ENCODE measurements at places on chromosomes 2 and 18. TPM values are rescaled to one million over a fixed set of nuclear protein-coding genes. Genes with fewer than 3 reads are reported as not detected.

DNA sequence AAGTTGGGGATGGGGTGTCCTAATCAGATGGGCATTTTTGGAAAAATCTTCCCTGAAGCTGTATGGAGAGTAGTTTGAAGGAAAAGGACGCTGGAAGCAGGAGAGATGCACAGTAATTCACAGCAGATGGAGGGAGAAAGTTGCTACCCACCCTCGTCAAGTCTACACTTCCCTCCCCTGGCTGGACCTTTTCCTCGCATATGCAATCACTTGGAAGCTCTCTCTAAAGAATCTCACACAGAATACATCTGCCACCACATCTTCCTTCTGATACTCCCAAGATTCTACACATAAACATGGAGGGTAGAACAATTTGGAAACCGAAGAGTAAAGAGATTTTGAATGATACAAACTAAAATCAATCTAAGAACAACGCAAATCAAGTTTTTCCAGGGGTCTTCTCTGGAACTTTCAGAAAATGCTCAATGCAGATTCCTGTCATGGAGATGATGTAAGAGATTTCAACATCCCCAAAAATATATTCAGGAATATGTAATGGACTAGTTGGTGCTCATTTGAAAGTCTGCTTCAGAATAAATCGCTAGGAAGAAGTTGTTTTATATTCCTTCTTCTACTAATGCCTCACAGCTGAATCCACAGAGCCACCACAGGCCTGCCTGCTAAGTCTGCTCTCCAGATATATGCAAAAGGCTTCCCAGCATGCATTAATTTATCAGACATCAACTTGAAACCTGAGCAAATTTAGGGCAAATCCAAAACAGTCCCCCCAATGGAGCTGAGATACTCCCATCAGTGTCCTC, 291.5 kb downstream of the LRATD1 start:
- DNase-seq: no peak

GRCh38 chr2:14872779-14873325, 240.3 kb downstream of the LRATD1 start:
- no peak for DNase-seq

- no peak for DNase-seq
Measured at GRCh38 chr2:178450524-178450773, 526 bp downstream of the PRKRA start.

The LINC00305 gene
- polyA plus RNA-seq: 3.1 TPM

The CYBRD1 gene
- 206 TPM for polyA plus RNA-seq

The CDKL4 gene
- 0.65 TPM for polyA plus RNA-seq

The ABCG5 gene
- 0.76 TPM for polyA plus RNA-seq

The FMNL2 gene
- polyA plus RNA-seq: 115 TPM

The BOK gene
- polyA plus RNA-seq: 21.0 TPM

DNA sequence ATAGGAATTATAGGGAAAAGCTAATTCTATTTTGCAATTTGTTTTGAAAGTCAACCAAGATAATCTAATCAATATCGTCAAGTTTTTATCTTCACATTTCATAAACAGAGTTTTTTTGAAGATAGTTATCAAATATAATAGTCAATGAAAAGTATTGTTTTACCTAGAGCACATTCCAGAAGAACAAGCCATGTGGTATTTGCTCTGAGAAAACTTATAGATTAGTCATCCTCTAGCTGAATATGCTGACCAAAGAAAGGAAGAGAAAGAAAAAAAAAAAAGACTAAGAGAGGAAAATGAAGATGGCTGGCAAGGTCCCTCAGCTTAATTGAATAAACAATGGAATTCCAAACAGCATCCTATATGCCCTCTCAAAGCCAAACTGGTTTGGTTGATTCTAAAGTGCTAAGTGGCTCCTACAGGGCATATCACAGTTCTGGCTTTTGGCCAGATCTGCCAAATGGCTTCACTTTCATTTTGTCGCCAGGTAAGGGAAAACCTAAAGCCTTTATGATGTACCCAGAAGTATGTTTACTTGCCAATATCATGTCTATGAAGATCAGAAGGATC, 132.6 kb downstream of the VWC2L start:
- DNase-seq: no peak

DNA sequence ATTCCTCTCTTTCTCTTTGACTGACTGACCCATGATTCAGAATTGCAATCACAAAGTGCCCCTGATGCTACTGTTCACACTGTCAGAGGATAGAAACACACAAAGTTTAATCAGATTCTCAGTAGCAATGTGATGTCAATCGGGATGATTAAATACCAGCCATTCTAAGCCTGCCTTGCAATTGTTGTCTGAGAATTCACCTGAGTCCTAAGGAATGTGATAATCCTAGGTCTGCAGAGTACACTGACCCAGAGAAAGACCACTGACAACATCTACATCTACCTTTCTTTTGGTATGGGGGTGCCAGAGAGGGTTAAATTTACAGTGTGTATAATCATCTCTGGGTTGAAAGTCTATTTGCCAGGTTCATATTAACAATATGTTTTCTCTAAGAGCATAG, 883.3 kb downstream of the NRXN1 start:
- DNase-seq: no peak

The INHBB gene
- 0.11 TPM for polyA plus RNA-seq

GRCh38 chr2:130251535-130251872, 53.3 kb upstream of the TUBA3E start:
- no peak for DNase-seq

The MPV17 gene
- polyA plus RNA-seq: 72.0 TPM

DNA sequence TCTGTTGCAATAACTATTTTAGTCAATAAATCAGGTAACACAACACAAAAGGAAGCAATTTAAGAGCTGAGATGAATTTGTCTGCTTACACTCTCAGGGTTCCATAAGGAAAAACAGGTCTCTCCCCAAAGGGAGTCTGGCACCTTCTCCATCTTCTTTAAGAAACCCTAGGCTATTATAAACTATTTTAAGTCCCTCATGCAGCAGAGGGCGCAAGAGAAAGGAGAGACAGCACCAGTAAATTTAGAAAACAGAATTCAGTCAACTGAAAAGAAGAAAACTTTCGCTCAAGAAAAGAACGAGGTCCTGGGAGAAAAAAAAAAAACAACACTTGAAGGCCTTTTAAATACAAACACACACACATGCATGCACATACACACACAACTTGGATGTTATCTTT, 19.1 kb downstream of the SULT1C4 start:
- no peak for DNase-seq

The ATP6V1B1 gene
- 80.6 TPM for polyA plus RNA-seq

- DNase-seq: no peak
Measured at GRCh38 chr2:174333372-174334277, 1.1 kb upstream of the SP9 start.

- no peak for DNase-seq
Measured at GRCh38 chr2:177053716-177054115, 158.9 kb upstream of the HNRNPA3 start.

- DNase-seq: no peak
Measured at GRCh38 chr2:106624787-106625380, 137.7 kb downstream of the CD8B2 start.

GRCh38 chr2:190415794-190416775, 7.9 kb downstream of the MFSD6 start:
- DNase-seq: no peak

GRCh38 chr18:49563130-49563540, 1.3 kb downstream of the LIPG start:
- DNase-seq: no peak

The SIX2 gene
- polyA plus RNA-seq: 31.9 TPM

GRCh38 chr2:236653863-236654262, 84.2 kb downstream of the ACKR3 start:
- no peak for DNase-seq

DNA sequence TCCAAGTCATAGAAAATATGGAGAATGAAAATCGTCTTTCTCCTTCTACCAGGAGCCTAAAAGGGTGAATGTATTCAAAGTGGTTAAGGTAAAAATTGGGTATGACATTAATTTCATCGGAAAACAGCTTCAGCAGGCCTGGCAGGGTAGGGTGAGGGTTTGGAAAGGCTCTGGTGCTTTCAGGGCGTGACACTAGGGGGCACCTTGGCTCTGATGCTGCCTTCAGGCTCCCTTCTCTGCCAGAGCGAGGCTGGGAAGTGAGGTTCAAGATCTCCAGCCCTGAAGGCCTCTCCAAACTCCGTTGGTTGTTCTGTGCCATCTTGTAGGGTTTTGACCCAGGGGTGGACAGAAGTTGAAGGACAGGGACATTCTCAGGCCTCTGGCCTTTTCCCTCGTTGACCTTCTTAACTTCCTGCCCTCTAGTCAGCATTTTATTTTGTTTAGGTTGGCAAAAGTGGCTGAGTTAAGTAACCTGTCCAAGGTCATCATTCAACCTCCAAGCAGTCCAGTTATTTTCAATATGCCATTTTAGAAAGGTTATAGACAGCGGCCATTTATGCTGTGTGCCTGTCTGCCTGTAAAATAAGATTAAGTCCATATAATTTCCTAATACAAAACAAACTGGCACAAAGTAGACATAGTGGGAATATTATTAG, 40.3 kb downstream of the EML6 start:
- no peak for DNase-seq

The SERPINB10 gene
- polyA plus RNA-seq: 0.11 TPM

The CHAC2 gene
- 4.6 TPM for polyA plus RNA-seq

The BIN1 gene
- 84.3 TPM for polyA plus RNA-seq

Measured in left renal pelvis (tissue), 4 donors.